ENCODE measurements at places on chromosomes 5 and 9.
A peak's percentile ranks its signal among the peaks of the same experiment; 100 is the strongest.

DNA sequence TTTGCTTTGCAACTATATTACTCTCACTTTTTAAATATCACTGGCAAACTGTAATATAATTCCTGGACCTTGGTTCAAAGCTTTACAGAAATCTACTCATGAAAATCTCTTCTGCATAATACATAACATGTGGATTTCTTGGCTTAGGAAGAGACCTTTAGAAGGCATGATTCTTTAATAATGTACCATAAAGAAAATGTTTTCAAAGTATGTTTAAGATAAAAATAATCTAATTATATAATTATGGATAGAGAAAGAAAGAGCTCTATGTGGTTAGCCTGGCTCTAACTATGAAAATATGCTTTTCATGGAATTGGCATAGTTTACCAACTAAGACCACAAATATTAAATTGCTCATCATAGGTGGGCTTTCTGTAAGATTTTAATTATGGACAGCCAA is 817.8 kb downstream of the TLE1 start:
- no peak for DNase-seq

DNA sequence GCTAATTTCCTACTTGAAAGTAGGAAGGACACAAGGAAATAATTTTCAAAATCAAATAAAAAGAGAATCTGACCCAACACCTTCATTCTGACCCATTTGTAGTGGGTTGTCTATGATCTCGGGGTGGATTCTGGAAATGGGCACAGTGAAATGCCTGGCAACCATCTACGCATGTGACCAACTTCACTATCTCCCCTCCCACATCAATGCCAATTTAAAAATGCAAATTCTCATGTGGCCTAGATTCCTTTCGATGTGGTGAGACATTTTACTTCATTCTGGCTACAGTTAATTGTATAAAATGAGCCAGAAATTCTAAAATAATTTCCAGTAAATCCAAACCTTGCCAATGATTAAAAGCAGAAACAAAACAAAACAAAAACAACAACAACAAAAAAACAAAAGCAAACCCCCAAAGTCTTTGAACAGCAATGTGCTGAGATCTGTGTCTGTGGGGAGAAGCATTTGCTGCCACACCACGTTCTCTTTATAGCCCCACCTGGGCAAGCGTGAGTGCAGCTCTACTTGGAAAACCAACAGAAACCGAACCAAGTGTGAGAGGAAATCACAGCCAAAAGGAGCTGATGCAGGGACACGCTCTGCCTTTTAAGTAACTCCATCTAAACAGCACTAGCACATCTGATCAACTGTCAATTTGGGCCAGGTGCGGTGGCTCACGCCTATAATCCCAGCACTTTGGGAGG is 59.0 kb downstream of the USP20 start:
- DNase-seq = no peak

GRCh38 chr5:154238776-154239481 is 48.4 kb downstream of the GALNT10 start:
- DNase-seq = no peak

GRCh38 chr9:28051559-28052503 is 478.6 kb upstream of the C9orf72 start:
- no peak for DNase-seq

DNA sequence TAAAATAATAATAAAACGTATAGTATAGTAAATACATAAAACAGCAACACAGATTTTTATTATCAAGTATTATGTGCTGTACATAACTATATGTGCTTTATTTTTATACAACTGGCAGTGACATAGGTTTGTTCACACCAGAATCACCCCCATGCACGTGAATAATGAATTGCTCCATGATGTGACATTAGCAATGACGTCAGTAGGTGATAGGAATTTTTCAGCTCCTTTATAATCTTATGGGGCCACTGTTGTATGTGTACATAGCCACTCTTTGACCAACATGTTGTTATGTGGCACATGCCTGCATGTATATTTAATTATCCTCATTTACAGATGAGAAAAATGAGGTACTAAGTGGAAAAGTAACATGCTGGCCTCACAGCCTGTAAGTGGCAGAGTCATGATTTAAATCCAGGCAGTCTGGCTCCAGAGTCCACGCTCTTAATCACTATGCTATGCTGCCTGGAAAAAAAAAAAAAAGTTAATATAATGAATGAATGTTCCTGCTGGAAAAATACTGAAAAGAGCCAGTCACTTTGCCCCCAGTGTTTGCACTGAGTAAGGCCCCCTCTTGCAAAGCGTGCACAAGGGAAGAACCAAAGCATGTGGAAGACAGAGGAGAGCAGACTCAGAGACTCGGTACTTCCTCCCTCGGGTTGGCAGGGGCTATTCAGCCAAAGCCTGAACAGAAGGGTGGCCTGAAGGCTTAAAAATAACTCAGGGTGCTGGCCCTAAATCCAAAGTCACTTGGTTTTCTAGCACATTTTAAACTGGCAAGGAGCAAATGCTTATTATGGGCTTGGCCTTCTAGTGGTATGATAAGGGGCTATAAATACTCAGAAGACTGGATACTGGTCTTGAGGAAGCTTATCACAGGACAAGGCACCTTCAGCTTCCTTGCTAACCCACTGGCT is 206.8 kb downstream of the GLIS3 start:
- no peak for DNase-seq

DNA sequence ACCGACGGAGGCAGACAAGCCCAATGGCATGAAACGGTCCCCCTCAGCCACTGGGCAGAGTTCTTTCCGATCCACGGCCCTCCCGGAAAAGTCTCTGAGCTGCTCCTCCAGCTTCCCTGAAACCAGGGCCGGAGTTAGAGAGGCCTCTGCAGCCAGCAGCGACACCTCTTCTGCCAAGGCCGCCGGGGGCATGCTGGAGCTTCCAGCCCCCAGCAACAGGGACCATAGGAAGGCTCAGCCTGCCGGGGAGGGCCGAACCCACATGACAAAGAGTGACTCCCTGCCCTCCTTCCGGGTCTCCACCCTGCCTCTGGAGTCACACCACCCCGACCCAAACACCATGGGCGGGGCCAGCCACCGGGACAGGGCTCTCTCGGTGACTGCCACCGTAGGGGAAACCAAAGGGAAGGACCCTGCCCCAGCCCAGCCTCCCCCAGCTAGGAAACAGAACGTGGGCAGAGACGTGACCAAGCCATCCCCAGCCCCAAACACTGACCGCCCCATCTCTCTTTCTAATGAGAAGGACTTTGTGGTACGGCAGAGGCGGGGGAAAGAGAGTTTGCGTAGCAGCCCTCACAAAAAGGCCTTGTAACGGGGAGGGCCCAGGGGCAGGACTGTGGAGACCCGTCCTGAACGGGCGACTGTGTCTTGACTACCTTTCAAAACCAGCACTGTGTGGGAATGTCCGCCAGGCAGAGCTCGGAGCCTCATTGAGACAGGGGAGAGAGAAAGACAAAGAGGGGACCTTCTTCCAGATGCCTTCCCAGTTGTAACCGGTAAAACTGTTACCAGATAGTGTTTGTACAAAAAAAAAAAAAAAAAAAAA is 29.9 kb downstream of the CD180 start:
- DNase-seq = peak; percentile 45

DNA sequence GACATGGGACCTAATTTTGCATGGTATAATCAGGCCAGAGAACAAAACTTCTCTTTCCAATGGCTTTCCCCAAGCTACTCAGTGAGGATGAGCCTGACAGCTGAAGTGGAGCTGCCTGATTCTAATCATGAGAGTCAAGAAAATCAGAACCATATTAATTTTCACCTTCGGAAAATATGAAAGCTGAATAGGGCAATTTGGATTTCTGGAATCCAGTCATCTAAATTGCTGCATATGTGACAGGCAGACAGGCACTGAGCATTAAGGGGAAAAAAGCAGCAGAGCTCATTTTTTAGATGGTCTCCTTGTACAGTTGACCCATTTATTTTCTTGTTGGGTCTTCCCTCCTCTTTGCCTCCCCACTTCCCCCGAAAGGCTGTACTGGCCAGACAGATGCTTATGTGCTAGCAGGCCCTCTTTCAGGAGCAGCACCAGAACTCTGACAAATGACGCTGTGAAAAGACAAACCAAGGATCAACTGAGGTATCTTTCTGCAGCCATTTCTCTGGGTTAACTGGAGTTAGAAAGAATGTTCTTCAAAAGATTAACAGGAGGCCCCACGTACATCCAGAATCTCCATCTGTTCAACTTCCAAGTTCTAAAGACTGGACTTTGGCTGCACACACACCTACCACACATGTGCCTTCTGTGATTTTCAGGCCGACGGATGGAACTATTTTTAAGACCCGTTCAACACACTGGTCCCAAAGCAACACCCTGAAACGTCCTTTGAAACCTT is 175.2 kb downstream of the DCP2 start:
- no peak for DNase-seq

DNA sequence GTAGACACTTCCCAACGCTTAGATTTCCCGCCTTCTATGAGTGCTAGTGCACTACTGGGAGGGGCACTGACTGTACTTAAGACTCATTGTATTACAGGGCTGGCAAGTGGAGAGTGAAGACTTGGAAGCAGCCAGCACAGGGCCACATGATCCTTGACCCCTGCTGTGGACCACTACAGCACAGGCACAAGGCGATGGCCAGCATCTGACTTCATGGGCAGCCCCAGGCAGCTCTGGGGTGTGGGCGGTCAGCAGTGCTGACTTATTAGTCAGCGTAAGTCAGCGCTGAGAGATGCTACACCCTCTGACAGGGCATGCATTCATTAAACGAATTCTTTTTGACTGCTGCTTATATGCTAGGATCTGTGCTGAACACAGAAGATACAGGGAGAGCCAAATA is 9.3 kb downstream of the SLC46A2 start:
- no peak for DNase-seq

Measured in T follicular helper cell (primary cell).